ENCODE measurements at places on chromosomes 16 and 17.
A peak's percentile ranks its signal among the peaks of the same experiment; 100 is the strongest.

DNA sequence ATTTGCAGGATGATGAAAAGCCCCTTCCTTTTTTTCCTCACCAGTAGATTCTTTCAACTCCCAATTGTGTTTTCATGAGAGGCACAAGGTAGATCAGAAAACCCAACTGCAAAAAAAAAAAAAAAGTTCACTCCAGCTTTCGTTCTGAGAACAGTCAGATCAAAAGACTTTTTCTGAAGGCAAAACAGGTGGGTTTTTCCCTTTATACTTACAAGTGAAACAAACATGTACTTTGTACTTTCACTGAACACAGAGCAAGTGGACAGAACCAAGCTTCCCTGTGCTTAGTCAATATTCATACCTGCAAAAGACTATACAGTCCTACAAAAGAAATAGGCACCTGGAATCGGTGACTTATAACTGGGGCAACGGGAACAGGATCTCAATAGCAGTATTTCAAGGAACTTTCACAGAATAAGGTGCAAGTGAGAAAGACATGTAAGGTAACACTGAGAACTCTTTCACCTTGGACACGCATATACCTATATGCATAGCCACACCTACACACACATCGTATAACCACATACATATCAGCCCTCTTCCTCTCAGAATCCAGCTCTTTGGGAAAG lies 54.1 kb downstream of the TOX3 start:
- no peak for DNase-seq

DNA sequence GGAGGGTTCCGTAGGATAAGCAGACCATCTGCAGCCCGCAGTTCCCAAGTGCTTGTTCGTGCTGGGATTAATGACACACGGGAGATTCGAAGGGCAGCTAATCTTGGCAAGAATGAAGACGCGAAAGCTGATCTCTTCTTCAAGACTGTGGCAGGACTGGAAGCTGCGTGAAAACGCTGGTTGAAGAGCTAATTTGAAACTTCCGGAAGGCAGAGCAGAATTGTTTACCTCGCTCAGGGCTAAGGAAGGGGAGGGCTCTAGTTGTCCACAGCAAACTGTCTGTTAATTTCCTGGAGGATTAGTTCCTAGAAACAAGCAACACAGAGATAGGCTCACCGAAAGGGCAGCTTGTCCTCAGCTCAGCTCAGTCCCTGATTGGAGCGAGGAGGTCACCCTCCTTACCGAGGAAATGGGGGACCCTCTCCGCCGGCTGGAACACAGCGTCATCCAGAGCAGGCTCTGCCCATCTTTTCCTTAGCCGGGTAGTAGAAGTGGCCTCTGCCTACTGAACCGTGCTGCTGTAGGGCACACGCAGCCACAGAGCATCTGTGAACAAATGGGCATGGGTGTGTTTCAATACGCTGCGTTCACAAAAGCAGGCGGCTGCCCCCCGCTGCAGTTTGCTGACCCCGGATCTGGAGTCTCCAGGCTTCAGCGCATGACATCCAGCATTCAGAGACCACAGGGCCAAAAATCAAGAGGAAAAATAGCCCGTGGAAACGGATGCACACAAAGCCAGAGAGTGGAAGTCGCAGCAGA lies 16.7 kb upstream of the BAIAP2 start:
- DNase-seq: no peak

GRCh38 chr17:82589851-82590180 lies 58.4 kb downstream of the WDR45B start:
- DNase-seq: no peak

DNA sequence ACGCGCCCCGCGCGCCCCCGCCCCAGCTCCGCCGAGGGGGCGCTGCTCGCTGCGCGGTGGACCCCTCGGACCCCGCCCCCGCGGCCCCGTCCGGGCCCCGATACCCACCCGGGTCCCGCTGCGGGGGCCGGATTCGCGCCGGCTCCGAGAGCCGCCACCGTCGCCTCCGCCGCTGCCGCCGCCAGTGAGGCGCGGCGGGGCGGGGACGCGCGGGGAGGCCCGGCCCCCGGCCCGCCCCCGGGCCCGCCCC lies at the start of gene TBC1D16:
Gene TBC1D16, minus strand, starts transcription at position 186 of the 250 bp plus-strand sequence. CDS start 22,325 bp downstream, outside the sequence.
- no peak for DNase-seq

DNA sequence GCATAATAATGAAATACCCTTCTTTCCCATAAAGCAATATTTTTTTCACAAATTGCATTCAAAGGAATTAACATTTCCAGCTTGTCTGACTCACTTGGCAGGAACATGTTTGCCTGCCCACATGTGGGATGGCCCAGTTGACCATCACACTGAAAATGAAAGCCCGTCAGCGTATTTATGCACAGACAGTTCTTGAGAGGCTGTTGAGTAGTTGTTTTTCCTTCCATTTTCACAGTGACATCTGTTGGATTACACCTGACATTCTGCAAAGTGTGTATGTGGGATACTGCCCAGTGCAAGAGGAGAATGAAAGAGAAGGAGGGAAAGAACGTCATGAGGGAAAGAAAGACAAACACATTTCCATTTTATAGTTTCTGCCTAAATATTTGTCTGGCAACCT lies 29.7 kb downstream of the HS3ST4 start:
- no peak for DNase-seq

DNA sequence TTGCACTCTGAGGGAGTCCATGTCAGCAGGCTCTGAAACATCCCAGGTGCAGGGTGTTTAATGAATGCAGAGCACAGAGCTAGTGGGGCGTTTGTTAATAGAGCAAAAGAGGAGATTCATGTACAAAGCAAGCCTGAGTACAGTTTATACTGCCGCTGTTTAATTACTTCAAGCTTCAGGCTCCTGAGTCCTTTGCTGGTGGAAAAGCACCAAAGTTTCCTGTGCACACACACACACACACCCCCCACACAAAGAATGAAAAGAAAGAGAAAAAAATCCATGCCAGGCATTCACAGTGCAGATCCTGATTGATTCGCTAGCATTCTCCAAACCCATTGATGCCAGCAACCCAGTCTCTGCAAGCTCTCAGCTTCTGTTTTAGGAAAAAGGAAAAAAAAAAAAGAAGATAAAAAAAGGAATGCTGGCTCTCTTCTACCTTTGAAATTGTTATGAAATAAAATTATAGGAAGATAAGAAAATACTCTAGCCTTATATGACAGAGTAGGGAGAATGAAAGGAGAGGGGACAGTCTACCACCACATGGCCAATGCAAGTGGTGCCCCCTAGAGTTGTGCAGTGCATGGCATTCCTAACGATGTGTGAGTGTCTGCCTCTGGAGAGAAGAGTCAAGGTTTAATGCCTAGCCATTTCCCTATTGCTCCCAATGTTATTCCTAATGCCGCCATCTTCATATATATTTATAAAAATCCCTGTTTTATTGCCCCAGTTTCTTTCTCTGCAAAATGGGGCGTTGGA lies 216.5 kb downstream of the TMEM114 start:
- no peak for DNase-seq

GRCh38 chr17:32807577-32807976 lies 69.3 kb downstream of the MYO1D start:
- DNase-seq: no peak

DNA sequence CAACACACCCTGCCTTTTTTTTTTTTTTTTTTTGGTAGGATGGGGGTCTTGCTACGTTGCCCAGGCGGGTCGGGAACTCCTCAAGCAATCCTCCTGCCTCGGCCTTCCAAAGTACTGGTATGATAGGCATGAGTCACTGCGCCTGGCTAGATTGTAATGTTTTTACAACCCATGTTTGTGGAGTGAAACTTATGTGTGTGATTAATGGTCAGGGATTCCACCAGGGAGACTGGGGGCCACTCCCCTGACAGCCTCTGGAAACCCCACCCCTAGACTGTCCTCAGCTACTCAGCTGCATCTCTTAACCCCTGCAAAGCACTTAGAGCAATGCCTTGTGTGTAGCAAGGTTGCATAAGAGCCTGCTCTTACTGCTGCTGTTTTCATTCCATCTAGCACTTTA lies 220.5 kb downstream of the PARN start:
- peak; percentile 90 for DNase-seq

DNA sequence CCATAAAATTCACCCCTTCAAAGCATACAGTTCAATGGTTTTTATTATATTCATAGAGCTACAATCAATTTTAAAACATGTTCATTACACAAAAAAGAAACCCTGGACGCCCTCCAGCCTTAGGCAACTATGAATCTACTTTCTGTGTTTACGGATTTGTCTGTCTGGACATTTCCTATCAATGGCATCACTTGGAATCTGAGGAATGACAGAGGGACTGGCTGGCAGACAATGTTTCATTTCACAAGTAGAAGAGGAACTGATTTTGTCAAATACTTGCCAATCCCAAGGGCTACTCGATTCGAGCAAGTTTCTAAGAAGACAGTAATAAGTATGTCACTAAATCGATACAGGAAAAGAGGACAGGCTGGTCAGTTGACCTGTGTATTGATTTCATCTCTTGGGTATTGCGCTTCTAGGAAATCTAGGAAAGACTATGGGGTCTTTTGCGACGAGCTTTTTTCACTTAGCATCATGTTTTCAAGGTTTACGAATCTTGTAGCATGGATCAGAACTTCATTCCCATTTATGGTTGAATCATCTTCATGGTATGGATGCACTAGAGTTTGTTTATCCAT lies 56.6 kb downstream of the RGS9 start:
- no peak for DNase-seq

- no peak for DNase-seq
Measured at GRCh38 chr16:15418206-15418605, 16.2 kb upstream of the BMERB1 start.

DNA sequence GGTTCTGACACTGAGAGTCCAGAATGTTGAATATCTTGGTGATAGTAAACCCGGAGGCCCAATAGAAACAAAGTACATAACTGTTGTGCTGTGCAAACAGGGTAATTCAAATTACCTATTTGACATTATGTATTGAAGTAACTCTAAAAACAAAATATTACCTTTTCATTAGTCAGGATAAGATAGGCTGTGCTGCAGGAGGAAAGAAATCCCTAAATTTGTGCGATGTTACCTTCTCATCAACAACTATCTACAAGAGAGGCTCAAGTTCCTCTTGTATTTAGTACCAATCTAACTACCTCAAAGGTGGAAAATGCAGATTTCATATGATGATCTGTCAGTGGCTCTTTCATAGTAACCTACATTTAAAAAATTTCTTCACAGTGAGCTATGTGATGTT lies 367.2 kb downstream of the ZFHX3 start:
- no peak for DNase-seq

DNA sequence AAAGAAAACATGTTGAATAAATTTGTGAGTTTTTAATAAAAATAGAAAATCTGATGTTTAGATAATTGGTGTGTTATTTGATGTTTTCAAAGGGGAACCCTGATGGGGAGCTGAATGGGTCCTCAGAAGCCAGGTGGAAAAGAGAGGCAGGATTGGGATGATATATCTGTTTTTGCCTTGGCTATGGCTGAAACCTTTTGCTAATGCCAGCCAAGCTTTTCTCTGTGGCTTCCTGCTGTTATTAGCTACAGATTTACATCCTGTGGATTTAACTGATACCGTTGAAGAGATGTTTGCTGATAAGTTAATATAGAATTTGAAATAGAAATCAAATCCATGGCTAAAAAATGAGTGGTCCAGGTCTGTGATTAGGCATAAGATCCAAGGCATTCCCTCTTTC lies 4.2 kb upstream of the AATF start:
- DNase-seq: no peak

Data from MCF 10A (cell line).